ENCODE measurements at places on chromosomes 4 and X.

GRCh38 chr4:122733787-122734120, 1.2 kb downstream of the BBS12 start:
- no peak for DNase-seq

- no peak for DNase-seq
These were observed 12.3 kb downstream of the ABCD1 start for GRCh38 chrX:153736871-153737441.

- DNase-seq: peak; percentile 12
These were observed 403 bp upstream of the LGI2 start for GRCh38 chr4:25031077-25031621.

DNA sequence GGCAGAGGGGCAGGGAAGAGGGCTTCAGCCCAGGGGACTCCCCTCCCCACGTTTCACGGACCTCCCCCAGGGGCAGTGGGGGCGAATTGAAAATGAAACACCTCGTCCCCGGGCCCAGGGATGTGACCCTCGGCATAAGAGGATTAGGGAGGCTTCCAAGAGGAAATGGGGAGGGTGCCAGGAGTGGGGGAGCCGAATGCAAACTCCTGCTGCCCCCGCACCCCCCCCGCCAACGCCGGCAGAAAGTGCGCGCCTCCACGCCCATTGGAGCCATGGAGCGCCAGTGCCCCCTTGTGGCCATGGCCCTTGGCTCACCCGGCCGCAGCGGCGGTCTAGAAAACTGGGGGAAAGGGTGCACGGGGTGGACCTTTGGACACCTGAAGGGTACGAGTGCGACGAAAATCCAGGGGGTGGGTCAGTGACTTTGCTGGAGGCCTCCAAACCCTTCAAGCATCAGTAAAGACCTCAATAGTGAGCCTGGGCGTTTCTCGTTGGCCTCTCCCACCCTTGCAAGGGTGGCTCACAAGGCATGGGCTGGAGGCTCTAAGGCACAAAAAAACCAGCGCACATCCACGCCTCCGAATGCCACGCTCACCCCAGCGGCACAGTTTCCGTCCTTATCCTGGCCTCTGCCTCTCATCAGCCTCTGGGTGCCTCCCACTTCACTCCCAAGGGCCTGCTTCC, 120.8 kb upstream of the PJA1 start:
- DNase-seq: no peak

DNA sequence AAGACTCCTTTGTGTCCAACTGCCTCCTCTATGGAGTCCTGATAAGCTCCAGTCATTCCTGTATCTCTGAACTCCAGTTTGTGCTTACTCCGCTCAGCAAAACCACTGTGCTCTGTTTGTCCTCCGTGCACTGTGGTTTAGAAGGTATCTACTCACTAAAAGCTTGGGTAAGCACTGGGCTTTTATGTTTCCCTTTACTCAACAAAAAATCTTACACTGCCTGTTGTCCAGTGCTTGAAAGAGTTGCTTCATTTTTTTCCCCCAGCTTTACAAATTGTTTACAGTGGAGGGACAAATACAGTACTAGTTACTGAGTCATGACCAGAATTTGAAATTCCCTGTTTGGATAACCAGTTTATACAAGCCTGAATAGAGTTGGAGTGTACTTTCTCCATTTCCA, 545.3 kb upstream of the FAT1 start:
- DNase-seq: no peak

DNA sequence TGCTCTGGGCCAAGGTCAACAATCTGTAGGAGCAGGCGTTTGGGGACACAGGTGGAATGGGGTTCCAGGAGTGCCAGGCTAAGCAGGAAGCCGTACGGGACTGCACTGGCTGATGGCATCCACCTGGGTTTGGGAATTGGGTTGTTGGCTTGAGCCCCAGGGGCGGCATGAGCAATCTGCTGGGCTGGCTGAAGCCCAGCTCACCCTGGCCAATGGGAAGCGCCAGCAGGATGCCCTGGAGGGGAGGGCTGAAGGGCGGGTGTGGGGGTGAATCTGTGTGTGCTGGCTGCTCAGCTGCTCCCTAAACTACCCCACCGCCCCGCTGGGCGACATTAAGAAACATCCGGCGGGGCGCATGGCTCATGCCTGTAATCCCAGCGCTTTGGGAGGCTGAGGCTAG, 8.9 kb upstream of the RGS12 start:
- no peak for DNase-seq

- DNase-seq: no peak
These were observed 82.1 kb downstream of the PPP3CA start for GRCh38 chr4:101264993-101265815.

DNA sequence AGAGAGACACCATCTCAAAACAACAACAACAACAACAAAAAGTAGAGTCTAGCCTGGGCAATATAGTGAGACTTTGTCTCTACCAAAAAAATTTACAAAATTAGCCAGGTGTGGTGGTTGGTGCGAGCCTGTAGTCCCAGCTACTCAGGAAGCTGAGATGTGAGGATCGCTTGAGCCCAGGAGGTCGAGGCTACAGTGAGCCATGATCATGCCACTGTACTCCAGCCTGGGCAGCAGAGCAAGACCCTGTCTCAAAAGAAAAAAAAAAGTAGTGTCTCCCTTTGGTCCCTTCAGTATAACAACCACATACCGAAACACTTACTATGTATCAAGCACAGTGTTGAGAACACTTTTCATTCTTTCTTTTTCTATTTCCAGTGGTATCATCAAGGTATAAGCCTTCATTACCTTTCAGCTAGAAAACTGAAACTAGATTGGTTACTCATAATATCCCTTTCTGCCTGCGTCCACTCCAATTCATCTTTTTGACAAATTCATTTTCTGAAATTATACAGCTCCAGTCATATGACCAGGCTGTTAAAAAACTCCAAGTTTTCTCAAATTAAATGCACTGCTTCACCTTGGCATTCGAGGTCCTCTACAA, 54.1 kb downstream of the RPS6KA3 start:
- no peak for DNase-seq

DNA sequence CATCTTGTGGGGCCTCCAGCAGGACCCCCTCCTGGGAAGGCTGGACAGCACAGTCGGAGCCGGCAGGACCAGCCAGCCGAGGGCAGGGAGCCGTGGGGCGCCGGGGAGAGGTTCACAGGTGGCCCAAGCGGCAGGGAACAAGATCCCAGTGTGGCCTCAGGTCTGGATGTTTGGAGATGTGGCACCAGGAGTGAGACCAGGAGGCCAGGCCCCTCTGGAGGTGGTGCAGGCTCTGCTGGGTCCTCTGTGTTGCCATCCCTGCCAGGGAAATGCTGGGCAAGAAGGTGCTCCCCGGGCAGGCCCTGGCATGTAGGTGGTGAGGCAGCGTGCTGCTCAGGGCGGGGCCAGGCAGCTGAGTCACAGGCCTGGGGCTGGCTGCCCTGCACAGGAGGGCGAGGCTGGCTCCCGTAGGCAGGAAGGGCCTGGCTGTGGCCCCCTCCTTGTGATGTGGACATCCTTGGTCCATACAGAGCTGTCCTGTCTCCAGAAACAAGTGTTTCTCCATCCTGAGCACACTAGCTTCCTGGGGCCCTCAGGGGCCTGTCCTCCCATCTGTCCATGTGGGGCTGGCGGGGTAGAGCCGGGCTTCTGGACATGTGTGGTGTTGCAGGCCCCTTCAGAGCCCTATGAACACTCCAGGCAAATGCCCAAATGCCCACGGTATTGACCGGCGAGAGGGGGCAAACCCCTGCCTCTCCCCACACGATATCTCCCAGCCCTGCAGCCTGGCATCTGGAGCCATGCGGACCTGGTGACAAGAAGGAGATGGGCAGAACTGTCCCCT, 4.8 kb upstream of the HGFAC start:
- DNase-seq: no peak

GRCh38 chrX:136431625-136432024, 56.1 kb upstream of the BRS3 start:
- no peak for DNase-seq

GRCh38 chr4:125594056-125594602, 279.4 kb downstream of the FAT4 start:
- DNase-seq: no peak

DNA sequence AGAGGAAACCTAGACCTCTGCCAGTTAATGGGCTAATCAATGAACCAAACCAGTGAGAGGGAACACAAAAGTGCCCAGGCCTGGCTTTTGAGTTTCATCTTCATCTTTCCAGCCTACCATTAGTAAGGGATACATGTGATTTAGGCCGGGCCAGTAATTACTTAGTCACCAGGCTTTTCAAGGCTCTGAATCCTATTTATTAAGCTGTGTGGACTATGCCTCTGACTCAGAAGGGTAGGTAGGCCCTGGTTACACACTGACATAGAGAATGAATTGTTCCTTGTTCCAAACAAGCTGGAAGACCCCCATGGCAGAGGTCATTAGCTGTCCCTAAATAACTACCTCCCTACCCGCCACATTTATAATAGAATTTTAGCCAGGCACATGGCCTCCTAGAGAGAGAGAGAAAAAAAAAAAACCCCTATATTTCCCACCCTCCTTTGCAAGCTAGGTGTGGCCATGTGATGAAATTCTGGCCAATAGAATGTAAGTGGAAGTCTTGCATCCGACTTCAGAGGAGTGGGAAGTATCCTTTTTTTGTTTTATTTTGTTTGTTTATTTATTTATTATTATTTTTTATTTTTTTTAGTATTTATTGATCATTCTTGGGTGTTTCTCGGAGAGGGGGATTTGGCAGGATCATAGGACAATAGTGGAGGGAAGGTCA, 112.3 kb upstream of the BCOR start:
- DNase-seq: no peak

DNA sequence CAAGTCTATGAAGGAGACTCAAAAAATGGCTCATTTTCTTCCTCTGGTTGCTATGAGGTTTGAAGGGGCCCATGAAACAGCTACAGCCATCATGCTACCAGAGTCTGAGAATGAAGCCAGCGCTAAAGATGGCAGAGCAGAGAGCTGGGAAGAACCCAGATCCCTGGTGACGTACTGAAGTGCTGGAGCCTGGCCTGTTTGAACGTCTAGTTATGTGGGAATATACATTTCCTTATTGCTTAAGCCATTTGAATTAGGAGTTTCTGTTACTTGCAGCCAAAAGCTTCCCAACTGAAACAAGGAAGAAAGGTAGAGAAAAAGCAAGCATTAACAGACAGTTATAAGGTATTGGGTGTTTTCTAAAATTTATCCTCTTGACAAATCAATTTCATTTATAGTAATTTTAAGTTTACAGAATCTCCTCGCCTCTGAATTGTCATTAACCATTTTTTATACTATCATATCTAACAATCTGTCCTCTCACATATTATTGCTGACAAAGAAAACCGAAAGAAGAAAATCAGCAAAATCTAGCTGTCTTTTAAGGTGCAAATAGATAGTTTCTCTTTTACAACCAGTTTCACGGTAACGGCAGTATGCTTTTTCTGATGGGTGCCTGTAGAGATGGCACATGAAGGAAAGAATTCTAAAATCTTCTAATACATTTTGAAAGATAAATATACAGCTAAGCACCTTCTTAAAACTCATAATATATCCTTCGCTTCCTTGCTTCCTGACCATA, 8.9 kb upstream of the COQ2 start:
- DNase-seq: no peak

DNA sequence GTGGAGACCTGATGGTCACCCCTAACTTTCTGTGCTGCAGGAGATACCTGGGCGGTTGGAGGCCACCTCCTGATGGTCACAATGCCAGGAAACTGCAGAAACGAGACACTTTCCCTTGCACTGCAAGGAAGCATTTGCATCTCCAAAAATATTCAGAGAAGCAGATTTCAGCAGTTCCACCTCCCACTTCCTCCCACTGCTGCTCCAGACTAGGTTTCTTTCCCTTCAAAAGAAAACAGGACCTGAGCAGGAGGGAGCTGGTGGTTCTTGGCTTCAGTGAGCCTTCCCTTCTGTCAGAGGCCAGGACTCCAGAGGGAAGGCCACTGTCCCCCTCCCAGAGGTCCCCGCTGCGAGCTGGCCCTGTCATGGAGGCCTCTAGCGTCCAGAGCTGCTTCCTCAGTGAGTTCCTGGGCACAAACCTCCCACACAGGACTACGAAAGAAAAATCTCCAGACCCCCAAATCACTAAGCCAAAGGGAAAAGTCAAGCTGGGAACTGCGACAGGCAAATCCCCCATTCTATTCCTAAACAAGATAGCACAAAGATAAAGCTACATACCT, 35.9 kb downstream of the GPM6B start:
- DNase-seq: no peak

DNA sequence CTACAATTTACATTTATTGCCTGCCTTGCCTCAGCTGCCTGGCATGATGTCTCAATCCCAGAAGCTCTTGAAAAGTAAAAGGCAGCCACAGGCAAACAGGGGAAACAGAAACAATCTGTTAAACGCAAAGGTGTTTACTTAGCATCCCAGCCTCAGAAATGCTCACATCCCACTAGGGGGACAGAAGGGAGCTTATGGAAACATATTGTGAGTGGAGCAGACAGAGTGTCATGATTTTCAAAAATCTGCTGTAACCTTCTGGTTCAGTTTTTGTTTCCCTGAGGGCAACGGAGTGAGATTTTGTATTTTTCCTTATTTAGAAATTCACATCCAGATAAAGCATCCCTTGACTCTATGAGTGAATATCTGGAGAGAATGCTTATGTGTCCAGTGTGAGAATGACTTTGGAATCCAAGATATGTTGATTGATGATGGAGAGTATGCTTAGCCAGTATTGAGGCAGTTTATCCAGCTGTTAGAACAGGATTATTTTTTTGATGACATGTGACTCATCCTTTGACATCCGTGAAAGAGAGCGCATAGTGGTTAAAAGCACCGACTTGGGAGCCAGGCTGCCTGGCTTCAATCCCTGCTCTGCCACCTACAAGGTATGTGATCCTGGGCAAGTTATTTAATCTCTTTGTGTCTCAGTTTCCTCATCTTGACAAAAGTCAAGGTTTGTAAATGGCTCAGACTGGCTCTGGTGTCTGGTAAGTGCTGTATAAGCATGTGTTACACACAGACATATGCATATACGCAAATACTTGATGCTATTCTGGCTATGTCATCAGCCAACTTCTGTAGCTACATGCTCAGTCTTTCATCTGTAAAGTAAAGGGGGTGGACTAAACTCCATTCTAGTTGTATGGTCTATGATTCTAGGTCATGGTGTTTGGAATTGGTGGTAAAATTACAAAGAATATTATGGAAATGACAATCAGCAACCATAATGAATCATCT, 381.2 kb downstream of the RAPGEF2 start:
- DNase-seq: no peak

DNA sequence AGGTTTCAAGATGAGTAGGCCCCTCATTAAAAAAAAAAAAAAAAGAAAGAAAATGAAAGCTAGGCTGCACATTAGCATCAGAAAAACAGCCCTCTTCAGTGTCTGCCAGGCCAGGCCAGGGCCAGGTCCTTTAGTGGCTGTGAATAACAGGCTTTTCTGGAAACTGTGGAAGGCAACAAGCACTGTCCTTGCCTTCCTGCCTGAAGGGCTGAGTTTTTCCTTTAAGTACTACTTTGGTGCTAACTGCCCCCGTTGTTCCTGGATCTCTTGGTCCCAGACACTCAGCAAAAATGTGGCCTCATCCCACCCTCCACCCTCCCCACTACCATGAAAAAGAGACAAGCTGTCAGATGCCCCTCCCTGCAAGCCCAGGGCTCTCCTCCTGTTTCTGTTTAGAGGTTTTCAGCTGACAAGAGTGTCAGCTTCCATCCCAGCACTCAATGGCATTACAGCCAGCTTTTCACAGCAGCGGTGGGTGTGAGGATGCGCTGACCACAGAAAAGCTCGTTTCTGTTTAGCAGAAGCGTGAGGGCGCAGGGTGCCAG, 174.2 kb downstream of the NHS start:
- no peak for DNase-seq
